Cortex of kidney (tissue), 1 donor: ENCODE measurements at places on chromosomes 11 and 22.

DNA sequence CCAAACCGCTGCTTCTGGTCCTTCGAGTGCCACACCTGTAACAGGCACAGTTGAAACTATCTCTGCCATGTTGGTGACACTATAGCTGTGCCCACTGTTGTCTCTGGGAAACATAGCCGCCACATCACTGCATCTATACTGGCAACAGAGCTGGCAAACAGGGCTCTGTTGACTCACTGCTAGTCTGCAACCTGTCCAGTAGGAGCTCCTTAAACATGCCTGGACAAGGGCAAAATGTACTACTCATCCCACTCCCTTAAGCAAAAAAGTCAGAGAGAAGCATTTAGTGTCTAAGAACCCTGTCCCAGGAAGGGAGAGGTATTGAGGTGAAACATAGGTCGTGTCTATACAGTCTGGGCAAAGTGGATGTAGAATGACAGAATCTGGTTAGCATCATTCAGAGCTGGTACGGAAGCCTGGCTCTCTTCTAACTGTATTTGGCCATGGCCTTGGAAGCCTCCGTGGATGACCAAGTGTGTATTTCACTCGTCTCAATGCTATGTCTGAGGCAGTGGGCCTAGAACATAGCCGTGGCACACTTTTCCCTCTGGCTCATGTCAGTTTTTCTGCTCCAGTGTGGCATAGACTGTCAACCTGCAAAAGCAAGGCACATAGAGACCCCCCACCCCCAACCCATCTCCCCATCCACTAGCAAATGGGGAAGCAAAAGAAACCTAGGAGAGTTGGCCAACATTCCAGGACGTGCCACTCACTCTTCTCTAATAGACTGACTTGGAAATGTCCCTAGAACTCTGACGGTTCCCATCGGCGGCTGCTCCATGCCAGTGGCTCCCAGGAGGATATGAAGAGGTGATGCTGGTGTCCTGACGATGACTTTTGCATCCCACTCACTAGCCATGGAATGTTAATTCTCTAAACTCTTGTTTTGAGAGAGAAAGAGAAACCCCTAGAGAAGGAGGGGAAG lies 21.4 kb upstream of the PISD start:
- DNase-seq: no peak

GRCh38 chr11:22711071-22711770 lies 44.8 kb downstream of the GAS2 start:
- no peak for DNase-seq

GRCh38 chr11:130129922-130130321 lies 29.7 kb upstream of the ST14 start:
- DNase-seq: no peak

DNA sequence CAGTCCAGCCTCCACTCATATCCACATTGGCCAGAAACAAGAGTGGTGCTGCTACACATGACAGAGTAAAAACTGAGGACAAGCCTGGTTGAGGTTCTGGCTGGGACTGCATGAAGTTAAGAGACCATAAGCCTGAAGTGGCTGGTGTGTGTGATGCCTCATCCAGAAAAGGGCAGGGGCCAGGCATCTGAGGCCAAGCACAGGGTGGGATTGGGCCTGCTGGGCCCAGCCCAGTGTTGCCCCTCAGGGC lies 25.3 kb downstream of the ARVCF start:
- DNase-seq: no peak

DNA sequence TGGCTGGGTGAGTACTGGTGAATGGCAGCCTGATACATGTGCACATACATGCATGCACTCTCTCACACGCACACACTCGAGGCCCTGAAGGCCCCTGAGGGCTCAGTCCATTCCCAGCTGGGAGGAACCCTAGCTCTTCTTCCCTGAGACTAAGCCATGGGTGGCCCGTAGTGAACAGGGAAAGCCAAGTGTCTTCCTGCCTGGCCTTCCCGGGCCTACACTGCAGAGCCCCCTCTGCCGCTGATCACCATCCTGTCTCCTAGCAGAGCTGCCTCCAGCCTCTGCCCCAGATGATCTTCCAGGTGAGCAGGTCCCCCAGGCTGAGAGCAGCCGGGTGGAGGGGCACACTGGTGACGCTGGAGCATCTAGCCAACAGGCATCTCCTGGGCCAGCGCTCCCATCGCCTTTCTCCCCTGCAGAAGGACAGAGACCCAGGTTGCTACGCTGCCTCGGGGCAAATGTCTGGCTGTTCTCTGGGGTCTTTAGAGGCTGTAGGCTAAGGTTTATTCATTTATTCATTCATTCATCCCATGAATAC lies 57.3 kb downstream of the CD82 start:
- no peak for DNase-seq

- no peak for DNase-seq
Observed at GRCh38 chr11:128341280-128342248, 245.8 kb downstream of the ETS1 start.

DNA sequence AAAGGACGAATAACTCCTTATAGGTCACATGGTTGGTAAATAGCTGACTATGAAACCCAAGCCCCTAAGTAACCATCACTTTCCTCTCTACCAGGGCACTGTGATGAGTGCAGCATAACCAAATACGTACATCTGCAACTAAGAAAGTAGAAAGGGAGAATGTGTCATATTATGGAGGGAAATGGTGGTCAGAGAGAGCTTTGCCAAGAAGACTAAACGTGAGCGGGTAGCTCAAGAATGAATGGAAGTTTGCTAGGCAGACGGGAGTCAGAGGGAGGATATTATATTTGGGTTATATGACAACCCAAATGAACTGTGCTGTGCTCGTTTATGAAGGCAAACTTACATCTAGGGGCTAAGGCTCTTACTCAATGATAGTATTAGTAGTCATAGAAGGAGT lies 537.3 kb downstream of the OPCML start:
- no peak for DNase-seq

GRCh38 chr11:12291766-12292165 lies 85.6 kb upstream of the PARVA start:
- DNase-seq: no peak

GRCh38 chr11:116826751-116827431 lies 2.8 kb upstream of the APOC3 start:
- DNase-seq: no peak

GRCh38 chr11:64728757-64729365 lies 5.9 kb upstream of the NRXN2 start:
- DNase-seq: no peak

- no peak for DNase-seq
Observed at GRCh38 chr11:43818220-43818619, 62.4 kb upstream of the ALKBH3 start.

DNA sequence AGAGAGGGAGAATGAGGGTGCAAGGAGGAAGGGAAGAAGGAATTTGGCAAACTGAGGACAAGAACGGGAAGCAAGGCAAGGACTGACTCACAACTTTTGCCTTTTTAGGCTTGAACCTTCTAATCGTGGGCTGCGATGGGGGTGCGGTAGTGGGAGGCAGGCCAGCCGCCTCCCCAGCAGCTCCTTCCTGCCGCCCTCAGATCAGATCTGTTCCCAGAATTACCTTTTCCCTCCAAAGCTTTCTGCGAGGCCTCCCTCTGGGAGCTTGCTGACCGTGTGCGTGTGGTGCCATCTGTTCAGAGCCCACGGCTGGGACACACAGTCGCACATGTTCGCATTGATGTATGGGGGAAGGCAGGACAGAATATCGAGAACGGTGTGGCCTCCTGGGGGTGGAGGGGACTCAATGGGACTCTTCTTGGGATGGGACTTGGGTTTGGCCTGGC lies 86.9 kb upstream of the PARVA start:
- DNase-seq: no peak

GRCh38 chr11:72643547-72643946 lies 30.7 kb downstream of the PDE2A start:
- no peak for DNase-seq

GRCh38 chr11:118436639-118437207 lies 431 bp downstream of the KMT2A start:
- no peak for DNase-seq

GRCh38 chr11:19962801-19963175 lies 197.5 kb downstream of the DBX1 start:
- DNase-seq: no peak

- DNase-seq: no peak
Observed at GRCh38 chr11:64021757-64022093, 14.0 kb upstream of the FLRT1 start.

DNA sequence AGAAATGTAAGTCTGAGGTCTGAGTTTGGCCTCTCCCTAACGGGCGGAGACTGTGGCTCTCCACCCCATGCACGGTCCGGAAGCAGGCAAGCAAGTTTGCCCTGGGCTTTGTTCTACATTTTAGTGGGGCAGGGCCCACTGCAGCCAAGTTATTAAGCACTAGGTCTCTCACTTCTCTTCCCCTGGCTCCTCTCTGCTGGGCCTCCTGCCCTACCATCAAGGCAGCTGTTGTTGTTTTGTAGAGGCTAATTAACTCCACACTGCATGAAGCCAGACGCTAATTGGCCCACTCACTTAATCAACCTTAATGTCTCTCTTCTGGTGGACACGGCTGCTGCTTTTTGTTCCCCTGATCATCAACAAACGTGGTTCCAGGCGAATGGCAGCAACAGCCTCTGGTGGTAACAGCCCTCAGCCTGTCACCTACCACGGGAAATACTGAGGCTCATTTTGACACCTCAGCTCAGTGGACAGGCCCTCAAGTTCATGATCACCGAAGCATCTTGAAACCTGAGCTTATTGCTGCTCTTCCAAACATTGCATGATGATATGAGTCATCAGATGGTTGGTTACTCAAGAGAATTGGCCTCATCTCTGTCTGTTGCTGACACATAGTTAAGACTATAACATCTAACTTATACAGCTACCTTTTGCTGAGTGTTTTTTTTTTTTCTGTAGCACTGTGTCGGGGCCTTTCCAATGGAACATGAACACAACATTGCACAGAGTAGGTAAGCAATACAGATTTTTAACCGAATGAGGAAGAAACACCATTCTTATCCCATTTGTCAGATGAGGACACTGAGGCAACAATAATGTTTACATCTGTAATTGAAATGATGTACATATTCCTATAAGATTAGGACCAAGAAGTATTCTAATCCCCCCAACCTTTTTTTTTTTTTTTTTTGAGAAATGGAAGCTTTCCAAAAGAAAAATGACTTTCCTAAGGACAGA lies 20.8 kb upstream of the LMO2 start:
- DNase-seq: no peak

DNA sequence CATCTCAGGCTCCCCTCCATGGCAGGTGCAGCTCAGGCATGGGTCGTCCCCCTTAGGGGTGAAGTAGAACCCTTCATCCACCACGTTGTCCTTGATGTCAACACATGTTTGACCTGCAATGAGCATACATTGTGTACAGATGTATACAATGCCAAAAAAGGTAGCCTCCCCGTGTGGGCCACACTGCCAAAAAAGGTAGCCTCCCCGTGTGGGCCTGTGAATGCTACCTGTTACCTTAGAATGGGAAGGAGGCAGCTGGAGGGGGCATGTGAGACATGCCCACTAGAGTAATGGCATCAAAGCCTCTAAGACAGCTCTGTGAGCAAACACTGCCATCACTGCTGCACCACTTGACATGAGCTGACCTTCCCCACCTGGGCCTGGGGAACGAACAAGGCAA lies 73.7 kb downstream of the DGCR2 start:
- no peak for DNase-seq

- DNase-seq: no peak
Observed at GRCh38 chr22:11253000-11253511, 4274.9 kb upstream of the OR11H1 start.

DNA sequence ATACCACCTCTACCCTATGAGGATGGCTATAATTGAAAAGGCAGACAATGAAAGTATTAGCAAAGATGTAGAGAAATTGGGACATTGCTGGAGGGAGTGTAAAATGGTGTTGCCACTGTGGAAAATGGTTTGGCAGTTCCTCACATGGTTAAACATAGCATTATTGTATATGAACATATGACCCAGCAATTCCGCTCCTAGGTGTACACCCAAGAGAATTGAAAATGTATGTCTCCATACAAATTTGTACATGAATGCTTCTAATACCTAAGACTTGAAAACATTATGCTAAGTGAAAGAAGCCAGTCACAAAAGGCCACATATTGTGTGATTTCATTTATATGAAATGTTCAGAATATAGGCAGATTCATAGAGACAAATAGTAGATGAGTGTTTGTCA lies 10.0 kb downstream of the SLCO2B1 start:
- DNase-seq: no peak

DNA sequence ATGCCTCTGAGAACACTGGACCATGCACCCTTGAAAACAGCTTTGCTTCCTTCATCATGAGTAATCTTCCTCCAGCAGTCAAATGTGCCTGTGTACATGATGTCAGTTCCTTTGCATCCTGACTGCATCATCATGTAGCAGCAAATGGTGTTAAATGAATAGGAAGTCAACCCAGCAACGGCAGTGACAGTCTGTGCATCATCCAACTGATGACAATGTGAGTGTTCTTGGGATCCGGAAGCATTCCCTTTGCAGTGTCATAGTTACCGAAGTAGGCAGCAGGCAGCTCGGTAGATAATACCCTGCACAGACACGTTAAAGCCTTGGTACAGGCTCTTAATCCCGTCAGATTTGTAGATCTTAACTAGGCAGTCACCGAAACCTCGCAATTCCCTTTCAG lies 2.5 kb downstream of the WBP2NL start:
- no peak for DNase-seq

GRCh38 chr11:7307836-7308235 lies 56.1 kb downstream of the SYT9 start:
- DNase-seq: no peak

DNA sequence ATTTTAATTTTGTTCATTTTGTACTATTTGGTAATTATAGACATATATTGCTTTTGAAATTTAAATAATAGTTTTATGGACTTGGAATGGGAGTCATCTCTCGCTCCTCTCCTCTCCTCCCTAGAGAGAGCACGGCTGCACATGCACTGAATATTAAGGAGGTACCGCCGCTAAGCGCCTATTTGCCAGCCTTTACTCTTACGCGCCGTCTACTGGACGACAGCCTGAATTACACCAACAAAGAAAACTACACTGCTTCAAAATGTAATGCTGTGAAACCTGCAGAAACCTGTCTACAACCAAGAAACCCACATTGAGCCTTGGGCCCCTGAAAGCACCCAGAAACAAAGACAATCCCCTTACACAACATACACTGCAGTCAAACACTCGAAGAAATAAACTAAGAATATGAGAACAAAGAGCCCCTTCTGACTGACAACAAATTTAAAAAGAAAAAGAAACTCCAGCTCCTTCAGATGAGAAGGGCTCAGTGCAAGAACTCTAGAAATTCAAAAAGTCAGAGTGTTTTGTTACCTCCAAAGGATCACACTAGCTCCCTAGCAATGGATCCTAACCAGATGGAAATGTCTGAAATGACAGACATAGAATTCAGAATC lies 737.2 kb downstream of the LRRC4C start:
- DNase-seq: no peak

- DNase-seq: no peak
Observed at GRCh38 chr11:27656320-27656719, 43.9 kb downstream of the BDNF start.

DNA sequence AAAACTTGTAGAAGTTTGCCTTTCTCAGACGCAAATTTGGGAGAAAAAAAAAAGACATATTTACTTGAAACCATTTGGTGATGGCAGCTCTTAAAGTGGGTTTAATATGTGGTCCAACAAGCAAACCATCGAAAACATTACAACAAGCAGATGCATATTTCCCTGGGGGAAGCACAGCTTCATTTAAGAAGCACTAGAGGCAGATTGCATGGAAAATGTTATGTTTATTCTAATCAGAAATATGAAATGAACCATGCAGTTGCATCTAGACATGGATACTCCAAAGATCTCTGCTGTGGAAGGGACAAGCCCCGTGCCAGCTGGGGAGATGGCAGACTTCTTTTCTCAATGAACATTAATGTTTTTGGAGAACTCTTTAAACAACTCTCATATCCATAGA lies 57.4 kb upstream of the PARVA start:
- DNase-seq: no peak
